Mesendoderm (in vitro differentiated cells): ENCODE measurements at places on chromosomes 4 and X.

DNA sequence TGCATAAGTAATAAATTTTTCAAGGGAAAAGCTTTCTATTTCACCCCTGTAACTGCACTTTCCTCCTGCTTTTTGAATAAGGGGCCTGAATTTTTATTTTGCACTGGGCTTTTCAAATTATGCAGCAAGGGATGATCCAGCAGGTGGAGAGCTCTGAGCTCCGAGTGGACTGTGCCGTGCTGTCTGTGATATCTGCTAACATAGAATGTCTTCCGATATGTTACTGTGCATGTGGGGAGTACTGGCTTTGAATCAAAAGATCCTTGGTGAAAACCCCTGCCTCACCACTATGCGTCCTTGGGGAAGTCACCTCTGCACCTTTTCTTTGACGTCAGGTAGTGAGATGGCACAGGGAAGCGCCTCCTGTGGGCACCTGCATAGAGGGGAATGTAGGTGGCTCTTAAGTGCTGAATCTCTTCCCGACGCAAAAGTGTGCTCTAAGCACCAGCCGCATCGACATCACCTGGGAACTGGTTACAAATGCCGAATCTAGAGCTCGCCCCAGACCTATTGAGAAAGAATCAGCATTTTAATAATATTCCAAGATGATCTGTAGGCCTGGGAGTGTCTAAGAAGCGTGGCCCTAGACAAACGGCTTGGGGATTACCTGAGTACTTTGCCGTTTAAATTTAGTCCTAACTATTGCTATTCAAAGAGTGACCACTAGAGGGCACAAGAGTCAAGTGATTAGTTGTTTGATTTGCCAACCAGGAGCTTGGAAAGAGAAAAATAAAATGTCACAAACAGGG, 19.2 kb upstream of the WFS1 start:
- peak; percentile 86 for DNase-seq

DNA sequence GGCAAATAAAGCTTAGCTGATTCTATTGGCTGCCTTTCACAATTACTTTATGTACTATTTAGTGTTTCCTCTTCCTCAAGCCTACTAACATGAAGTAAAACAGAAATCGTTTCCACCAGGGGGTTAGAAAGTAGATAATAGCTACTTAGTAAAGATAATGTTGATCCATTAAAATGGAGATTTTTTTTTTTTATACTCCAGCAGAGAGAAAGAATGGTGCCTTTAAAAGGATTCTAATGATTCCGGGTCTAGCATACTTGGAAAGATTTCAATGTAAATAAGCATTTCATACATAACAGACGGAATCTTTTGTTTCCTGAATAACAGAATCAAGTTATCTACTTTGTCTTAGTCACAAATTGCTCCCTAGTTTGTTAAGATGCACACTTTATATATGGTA, 37.1 kb downstream of the GK start:
- no peak for DNase-seq

DNA sequence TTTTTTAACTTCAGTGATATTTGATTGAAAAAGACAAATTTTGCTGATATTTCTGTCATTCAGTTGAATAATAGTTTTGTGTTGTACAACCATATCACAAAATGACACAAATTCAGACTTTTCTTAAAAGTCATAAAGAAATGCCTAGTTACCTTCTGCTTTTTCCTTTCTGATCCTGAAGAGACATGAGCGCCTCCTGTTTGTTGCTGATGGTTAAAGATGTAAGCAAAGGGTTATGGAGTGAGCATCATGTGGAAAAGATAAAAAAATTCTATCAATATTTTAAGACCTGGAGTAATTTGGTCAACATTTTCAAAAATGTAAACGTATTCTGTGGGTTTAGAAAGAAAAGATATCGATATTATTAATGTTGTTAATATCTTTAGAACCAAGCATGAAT, 669.9 kb upstream of the NR3C2 start:
- peak; percentile 8 for DNase-seq

DNA sequence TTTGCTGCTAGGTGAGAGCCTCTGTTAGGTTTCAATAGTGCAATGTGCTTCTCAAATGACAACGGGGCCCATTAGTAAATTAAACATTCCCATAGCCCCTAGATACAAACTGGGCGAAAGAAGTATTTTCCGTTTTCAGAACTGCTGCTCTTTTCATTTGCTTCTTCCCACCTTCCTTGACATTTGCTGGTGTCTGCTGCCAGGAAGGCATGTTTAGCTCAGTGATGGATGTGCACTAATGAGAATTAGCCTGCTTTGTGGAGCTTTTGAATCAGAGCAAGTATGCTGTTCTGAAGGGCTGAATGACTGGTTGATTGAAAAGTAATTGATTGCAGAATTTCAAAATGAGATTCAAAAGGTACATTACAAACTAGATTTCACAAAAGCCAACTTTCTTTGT, 57.0 kb downstream of the SHROOM3 start:
- DNase-seq: no peak

GRCh38 chr4:186368281-186368680, 102.3 kb downstream of the F11 start:
- DNase-seq: no peak

GRCh38 chr4:188663369-188663768, 524.1 kb downstream of the TRIML1 start:
- no peak for DNase-seq

DNA sequence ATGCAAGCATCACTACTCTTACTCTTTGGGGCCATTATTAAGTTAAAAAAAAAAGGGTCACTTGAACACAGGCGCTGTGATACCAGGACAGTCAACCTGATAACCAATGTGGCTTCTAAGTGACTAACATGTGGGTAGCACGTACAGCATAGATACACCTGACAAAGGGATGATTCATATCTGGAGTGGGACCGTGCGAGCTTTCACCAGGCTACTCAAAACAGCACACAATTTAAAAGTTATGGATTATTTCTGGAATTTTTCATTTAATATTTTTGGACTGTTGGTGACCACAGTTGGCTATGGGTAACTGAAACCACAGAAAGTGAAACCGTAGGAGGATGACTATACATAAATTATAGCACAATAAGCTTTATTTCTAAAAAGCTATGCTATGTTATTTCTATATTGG, 113.8 kb upstream of the STIM2 start:
- DNase-seq: no peak

DNA sequence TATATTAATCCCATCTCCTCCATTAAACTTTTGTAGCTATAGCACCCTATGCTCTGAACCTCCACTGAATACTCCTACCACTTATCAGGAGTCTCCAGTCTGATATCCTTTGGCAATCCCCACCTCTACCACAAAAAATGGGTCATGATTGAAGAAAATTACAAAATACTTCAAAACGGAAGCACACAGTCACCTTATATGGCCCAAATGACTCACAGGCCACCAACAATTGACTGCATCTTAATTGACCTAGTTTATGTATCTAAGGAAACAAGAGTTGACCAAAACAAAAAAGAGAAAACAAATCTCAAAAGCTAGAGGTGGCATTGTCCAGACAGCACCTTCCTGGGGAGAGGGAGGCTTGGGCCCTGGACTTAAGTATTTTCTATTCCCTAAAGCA, 120.0 kb upstream of the DIAPH2 start:
- DNase-seq: no peak

- no peak for DNase-seq
These were observed 177.5 kb downstream of the ANKRD50 start for GRCh38 chr4:124535003-124535402.

- no peak for DNase-seq
These were observed 544.0 kb upstream of the AGA start for GRCh38 chr4:177986236-177986635.

- DNase-seq: no peak
These were observed 6.4 kb downstream of the BMX start for GRCh38 chrX:15507005-15507404.

DNA sequence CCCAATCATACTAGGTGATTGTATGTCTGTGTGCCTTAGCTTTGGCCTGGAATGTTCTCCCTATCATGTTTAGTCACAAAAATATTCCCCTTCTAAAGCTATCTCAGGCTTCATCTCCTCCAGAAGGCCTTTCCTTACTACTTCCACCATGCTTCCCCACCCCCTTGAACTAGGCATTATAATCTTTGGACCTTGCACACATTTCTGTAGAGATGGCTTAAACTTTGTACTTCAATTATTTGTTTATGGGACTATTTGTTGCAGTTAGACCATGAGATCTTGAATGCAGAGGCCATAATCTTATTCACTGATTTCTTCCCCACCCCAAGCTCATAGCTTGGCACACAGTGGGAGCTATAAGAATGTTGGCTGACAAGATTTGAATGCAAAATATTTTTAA, 262.0 kb upstream of the EDA2R start:
- DNase-seq: no peak

GRCh38 chrX:16076834-16077233, 46.5 kb upstream of the GRPR start:
- no peak for DNase-seq

- no peak for DNase-seq
These were observed 139.8 kb upstream of the HS3ST1 start for GRCh38 chr4:11568511-11568910.

GRCh38 chr4:10582059-10582686, 102.4 kb downstream of the CLNK start:
- peak; percentile 61 for DNase-seq

DNA sequence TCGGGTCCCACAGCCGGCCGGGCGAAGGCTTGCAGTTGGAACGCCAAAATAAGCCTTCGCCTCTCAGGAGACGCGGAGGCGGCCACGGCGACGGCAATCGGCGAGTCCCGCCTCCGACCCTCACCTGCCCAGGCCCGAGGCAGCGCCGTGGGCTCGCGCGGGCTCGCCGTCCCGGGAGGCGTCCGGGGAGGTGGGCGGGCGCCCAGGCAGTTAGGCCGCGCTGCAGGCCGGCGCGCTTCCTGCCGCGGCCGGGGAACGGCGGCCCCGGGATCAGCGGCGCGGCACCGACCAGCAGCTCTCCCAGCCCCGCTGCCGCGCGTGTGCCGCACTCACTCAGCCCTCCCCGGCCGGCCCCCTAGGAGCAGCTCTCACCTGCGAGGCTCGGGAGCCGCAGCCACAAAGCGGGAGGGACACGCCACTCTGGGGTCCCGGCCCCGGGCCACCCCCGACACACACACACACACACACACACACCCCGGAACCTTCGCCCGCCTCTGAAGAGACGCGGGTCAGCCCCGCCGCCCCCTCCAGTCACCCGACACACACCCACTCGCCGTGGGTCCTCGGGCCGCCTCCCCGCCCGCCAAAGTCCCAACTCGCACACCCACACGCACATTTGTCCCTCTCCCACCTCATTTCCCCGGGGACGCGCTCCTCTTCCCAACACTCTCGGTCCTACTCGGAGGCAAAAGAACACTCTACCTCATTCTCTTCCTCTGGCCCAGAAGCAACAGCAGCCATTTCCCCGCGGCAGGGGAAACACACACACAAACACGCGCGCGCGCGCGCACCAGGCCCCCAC, at the start of gene CNOT6L:
Gene CNOT6L, minus strand, starts transcription at position 767 of the 802 bp plus-strand sequence. Its CDS starts 60 bp downstream, at position 707.
- DNase-seq: peak; percentile 85

DNA sequence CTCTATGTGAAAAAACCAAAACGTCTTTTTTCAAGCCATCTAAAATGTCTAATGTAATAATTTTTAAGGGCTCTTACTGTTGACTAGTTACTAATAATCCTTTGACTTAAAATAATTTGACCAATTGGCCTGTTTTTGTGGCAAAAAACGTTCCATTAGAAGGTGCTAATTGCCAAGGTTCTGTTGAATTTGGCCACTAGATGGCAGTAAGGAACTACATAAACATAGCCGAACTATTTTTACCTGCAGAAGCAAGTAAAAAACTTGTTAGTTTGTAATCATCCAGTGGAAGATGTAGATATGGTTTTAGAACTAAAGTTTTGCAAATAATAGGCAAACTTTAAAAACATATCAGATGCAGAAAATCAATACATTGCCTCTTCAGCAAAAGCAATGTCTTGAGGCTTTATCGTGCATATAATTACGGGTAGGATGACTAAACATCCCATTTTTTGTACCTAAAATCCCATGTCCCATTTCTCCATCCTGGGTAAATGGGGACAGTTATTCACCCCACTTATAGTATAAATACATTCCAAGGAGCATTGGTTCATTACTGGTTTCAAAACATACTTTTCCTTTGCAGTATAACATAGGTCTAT, 57.6 kb downstream of the PROM1 start:
- DNase-seq: peak; percentile 69

- DNase-seq: no peak
These were observed 1361.9 kb upstream of the ADGRL3 start for GRCh38 chr4:59838236-59838635.

DNA sequence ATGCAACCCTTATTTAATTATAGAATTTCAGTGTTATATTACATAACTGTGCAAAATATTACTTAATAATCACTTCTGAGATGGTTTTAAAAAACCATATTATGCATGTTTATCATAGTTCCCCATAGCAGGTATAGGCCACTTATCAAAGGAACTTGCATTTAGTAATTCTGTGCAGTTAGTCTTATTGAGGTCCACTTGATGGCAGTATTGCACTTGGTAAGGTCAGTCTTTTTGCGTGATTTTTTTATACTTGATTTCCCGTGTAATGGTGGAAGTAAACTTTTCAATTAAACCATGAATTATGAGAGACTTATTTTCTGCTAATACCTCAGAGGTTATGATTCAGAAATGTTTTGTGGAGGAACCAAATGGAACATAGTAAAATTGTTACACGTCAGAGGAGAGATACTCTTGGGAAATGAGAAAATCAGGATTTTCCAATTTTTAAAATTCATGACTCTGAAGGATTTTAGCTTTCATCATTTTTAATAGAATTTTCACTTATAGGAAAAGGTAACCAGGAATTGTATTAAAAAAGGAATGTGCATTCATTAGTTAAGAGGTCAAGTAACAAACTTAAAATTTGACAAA, 230.0 kb downstream of the CCSER1 start:
- peak; percentile 69 for DNase-seq

DNA sequence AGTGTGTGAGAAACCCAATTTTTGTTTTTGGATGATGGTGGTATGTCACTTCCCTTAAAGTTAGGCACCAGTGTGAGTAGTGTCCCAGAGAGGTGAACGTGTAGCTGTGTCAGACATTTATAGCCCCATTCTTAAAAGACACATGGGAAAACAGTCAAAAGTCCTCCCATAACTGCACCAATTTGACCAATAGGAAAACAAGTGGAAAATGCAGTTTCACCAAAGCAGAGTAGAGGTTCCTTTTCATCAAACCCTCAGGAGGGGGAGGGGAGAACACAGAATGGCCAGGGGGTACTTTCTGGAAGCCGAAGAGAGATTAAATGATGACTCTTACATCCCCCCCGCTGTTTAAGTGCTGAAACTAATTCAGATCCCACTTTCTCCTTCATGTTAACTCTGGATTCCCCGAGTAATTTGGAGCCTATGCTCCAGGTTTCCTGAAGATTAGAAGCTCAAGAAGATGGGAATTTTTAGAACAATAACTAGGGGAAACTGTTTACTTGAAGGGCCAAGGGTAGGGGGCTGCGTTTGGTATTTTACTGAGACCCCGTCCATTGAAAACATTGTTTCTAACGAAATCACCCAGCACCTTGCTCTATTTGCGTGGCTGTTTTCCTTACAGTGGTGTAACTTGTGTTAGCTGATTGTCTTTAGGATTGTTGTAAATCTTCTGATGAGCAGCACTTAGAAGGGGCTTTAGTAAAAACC, 2.1 kb upstream of the LEF1 start:
- DNase-seq: peak; percentile 72

DNA sequence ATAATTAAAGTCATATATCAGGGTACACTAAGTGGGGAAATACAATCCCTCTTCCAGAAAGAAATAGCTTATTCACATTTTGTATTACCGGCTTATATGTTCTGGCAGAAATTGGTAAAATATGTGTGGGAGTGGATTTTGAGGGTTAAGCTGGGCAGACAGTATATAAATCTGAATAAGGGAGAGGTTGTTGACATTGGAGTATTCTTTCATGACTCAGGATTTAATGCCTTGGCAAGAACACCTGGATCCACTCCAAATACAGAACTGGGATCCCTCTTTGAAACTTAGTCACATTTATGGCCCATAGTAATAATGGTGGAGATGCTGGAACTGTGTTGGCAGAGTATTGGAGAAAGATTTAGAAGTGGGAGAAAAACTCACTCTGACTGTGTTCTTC, 54.3 kb upstream of the TET2 start:
- no peak for DNase-seq
